ENCODE measurements at places on chromosomes 11 and 22. TPM values are rescaled to one million over a fixed set of nuclear protein-coding genes. Genes with fewer than 3 reads are reported as not detected.

GRCh38 chr11:35016916-35017315, 100.5 kb downstream of the PDHX start:
- DNase-seq: no peak

DNA sequence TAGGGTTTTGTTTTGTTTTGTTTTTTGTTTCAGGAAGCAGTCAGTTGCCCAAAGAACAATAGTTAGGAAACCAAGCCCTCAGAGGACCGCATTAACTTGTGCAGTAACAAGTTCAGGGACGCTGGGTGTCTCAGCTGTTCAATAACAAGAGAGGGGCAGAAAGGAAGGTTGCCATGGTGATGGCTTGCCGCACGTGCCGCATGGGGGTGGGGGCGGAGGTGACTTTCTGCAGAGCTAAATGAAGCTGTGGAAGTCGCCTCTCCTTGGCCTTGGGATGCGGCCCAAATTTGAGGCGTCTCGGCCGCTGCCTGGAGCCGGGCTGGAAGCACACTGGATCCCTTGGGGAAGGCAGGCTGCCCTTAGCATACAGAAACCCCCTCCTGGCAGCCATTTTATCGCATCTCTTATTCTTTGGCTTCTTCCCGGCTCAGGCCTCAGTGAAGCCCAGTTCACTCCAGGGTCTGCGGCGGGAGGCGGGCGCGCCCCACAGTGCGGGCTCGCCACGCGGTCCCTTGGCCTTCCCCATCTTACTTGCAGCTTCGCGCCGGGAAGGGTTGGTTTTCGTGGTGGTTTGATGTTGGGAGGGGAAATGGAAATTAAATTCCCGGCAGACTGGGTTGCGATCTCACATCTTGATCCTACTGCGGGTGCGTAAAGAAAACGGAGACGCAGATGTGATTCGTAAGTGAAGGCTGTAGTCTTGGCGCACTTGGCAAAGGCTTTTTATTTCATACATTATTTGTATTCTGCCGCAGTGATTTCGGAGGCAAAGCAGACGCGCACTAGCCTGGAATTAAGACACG, 94.3 kb downstream of the SLC17A6 start:
- DNase-seq: peak; percentile 63

- no peak for DNase-seq
Measured at GRCh38 chr22:39666926-39667325, 96.4 kb downstream of the CACNA1I start.

DNA sequence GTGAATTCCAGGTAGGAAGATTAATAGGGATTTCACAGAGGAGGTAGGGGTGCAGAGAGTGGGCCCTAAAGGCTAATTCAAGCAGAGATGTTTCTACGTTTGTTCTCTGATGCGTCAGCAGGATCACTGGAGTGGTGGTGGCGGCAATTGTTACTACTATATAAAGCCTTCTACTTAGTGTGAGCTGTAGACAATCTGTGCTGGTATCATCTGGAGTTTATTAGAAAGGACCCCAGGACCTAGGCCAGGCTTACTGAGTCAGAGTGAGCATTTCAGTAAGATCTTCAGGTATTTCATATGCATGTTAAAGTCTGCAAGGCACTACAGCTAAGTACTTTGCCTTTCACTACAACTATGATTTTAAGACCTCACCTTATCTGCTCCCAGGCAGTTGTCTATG, 59.5 kb downstream of the USP35 start:
- no peak for DNase-seq

- DNase-seq: peak; percentile 89
Measured at GRCh38 chr11:87368858-87369480, 331.2 kb downstream of the TMEM135 start.

- DNase-seq: no peak
Measured at GRCh38 chr11:131925829-131926228, 555.4 kb downstream of the NTM start.

DNA sequence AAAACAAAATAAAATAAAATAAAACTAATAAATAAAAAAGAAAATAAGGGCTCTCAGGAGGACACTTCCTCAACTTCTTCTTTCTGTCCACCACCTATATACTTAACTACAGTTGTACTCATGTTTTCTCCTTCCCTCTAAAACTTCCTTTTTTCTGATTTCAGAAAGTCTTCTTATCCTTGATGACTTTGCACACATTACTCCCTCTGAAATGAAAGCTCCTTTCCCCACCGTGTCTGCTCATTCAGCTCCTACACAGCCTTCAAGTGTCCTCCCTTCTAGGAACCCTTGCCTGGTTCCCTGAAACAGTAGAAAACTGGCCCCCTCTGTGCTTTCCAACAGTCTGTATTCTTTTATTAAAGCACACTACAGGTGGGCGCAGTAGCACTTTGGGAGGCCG, 18.3 kb upstream of the DDX17 start:
- no peak for DNase-seq

DNA sequence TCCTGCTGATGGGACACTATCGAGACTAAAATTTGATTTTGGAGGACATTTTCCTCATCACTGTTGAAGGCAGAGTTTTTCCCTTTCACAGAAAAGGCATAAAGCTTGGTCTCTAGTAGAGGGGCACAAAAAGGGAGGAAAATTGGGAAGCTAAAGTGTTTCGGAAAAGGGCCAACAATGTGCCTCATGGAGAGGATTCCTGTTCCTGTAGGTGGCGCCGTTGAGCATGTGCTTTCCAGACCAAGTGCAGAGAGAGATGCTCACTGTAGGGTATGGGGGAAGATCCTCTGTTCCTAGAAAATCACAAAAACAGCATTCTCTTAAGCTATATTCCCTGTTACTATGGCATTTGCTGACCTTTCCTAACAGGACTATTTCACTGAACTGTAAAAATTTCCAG, 18.4 kb upstream of the OR4C5 start:
- DNase-seq: no peak

DNA sequence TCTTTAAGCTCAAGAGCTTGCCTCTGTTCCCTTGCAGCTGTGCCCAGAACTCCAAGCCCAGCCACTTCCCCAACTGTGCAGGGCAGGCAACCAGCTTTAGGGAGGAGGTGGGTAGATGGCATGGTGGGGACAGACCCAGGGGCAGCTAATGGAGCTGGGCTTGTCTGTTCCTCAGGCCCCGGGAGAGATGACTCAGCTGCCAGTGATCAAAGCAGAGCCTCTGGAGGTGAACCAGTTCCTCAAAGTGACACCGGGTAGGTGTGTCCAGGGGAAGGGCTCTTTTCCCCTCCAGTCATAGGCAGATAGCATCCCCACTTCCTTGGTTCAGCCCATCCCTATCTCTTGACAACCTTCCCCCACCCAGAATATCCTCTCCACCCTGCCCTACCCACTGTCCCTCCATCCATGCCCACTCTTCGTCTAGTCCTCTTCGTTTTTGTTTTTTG, 32.4 kb downstream of the CREB3L1 start:
- DNase-seq: no peak

DNA sequence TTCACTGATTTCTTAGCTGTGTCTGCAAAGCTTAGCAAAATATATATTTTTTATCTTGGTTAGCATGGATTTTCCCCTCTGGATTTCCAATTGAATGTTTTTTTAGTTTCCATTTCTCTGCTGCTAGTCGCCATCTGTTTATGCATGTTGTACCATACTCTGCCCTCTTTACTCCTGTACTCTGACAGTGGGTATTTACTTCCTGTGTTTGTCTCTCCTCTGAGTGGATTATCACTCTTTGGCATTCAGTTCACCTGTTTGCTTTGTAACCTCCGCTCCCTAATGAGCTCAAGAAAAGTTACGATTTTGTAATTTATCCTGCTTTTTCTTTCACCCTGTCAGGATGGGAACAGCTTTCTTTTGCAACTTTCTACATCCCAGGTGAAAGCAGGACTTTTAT, 59.1 kb downstream of the PDHX start:
- no peak for DNase-seq

DNA sequence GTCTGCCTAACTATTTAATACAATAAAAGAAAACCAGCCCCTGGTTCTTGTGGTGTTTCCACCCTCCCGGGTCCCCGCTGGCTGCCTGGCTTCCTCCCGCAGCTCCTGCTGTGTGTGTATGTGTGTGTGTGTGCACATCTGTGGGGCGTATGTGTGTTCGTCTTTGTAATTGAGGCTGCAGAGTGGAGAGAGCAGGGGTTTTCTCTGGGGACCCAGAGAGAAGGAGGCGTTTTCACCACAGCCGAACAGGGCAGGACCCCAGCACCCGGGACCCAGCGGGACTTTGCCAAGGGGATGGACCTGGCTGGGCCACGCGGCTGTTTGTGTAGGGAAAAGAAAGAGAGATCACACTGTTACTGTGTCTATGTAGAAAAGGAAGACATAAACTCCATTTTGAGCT, 42.7 kb downstream of the IGLL1 start:
- no peak for DNase-seq

DNA sequence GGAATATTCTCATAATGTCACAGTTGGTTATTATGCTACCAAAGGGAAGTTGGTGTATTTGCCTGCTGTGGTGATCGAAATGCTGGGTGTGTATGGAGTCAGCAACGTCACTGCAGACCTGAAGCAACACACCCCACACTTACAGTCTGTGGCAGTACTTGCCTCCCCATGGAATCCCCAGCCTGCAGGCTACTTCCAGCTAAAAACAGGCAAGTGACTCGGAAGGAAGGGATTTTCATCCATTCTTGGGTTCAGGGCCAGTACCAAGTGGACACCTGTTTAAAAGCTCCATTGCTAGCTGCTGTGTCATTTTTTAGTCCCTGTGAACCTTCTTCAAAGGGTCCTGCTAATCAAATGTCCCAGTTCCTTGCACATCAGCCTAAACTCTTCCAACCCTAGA, 149.6 kb downstream of the C11orf91 start:
- DNase-seq: no peak

- no peak for DNase-seq
Measured at GRCh38 chr11:76620489-76620888, 50.1 kb downstream of the LRRC32 start.

- DNase-seq: no peak
Measured at GRCh38 chr22:46106279-46107022, 43.9 kb upstream of the PPARA start.

GRCh38 chr22:23225724-23226496, 45.6 kb downstream of the BCR start:
- DNase-seq: no peak

DNA sequence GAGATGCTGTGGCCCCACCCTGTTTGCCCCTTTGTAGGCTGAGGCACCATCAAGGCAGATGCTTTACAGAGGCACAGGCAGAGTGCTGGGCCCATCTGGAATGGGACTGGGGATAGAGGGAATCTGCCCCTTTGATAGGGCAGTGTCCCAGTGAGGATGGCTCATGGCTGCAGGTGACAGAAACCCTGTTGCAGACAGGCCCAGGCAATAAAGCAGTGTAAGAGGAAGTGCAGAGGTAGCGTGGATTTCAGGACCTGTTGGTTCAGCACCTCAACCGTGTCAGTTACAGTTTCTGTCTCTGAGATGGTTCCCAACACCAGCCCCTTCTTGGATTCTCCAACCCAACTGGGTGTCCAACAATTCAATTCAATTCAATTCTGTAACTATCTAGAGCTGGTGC, 25.1 kb downstream of the PRDM11 start:
- DNase-seq: no peak

The RASSF7 gene
- 14.4 TPM for total RNA-seq

The CCDC34 gene
- total RNA-seq: 6.9 TPM

The ASPHD2 gene
- 7.5 TPM for total RNA-seq

The FOLH1 gene
- total RNA-seq: not detected

The CCDC87 gene
- 0.21 TPM for total RNA-seq

The NOX4 gene
- 15.9 TPM for total RNA-seq

The C11orf16 gene
- total RNA-seq: not detected

The UBQLN3 gene
- not detected for total RNA-seq

All from pulmonary artery endothelial cell (primary cell).